Panc1 (cell line): ENCODE measurements at places on chromosomes 3 and 15. TPM values are rescaled to one million over a fixed set of nuclear protein-coding genes. Genes with fewer than 3 reads are reported as not detected.

- DNase-seq = no peak
- no peaks in the 10 kb centered on the region for H3K4me1 ChIP-seq
- no peak overlapping the region for H3K4me3 ChIP-seq
- H3K27me3 ChIP-seq = no peaks in the 10 kb centered on the region; the same call in 1 of the 2 replicates
These were observed 91.4 kb downstream of the ZNF621 start for GRCh38 chr3:40615918-40616819.

DNA sequence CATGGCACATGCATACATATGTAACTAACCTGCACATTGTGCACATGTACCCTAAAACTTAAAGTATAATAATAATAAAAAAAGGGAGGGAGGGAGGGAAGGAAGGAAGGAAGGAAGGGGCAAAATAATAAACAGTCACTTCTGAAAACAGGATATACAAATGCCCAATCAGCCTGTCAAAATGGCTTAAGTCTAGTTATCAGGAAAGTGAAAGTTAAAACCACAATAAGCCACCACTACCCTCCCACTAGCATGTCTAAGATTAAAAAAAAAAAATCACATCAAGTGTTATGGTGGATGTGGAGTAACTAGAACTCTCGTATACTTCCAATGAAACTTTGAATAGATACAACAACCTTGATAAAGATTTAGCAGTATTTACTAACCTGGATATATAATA lies 145.6 kb upstream of the GMNC start:
- H3K4me3 ChIP-seq = no peak overlapping the region
- no peak overlapping the region for H3K27ac ChIP-seq
- no peaks in the 10 kb centered on the region for H3K36me3 ChIP-seq
- no peak for DNase-seq
- no peaks in the 10 kb centered on the region for H3K4me1 ChIP-seq
- H3K27me3 ChIP-seq = no peaks in the 10 kb centered on the region

GRCh38 chr3:182596676-182597410 lies 196.5 kb upstream of the ATP11B start:
- H3K4me3 ChIP-seq = no peak overlapping the region
- DNase-seq = no peak
- no peaks in the 10 kb centered on the region; the same call in none of the 2 replicates for H3K27me3 ChIP-seq
- H3K4me1 ChIP-seq = no peaks in the 10 kb centered on the region

- no peak overlapping the region for H3K4me3 ChIP-seq
- peaks cover 31% of the 10 kb centered on the region for H3K27me3 ChIP-seq
- no peak overlapping the region for H3K27ac ChIP-seq
- DNase-seq = no peak
- peaks cover 7% of the 10 kb centered on the region; the same call in 1 of the 2 replicates for H3K4me1 ChIP-seq
These were observed 5.6 kb upstream of the LRRC34 start for GRCh38 chr3:169818316-169818715.

- no peak overlapping the region for H3K27ac ChIP-seq
- H3K4me1 ChIP-seq = peaks cover 2% of the 10 kb centered on the region; the same call in 1 of the 2 replicates
- H3K36me3 ChIP-seq = no peaks in the 10 kb centered on the region
- no peak for DNase-seq
These were observed 92.7 kb downstream of the PEAK1 start for GRCh38 chr15:77327168-77327567.

The PRR20G gene
- not detected for total RNA-seq

The CEP70 gene
- total RNA-seq = 64.5 TPM

The B4GALT4 gene
- 27.4 TPM for total RNA-seq

The GPR176 gene
- 12.7 TPM for total RNA-seq

The DPPA4 gene
- total RNA-seq = 0.26 TPM

The POLQ gene
- total RNA-seq = 11.9 TPM
